GM23338 (cell line): ENCODE measurements at places on chromosomes 3 and 15. TPM values are rescaled to one million over a fixed set of nuclear protein-coding genes. Genes with fewer than 3 reads are reported as not detected.

KNL1 gene
- 43.2 and 46.2 TPM in 2 replicates for total RNA-seq

ARPIN gene
- 1.4 and 2.8 TPM in 2 replicates for total RNA-seq

MASP1 gene
- total RNA-seq = 1.6 and 5.9 TPM in 2 replicates

FAH gene
- 20.3 TPM in 2 replicates for total RNA-seq

LOXL1 gene
- total RNA-seq = 6.8 and 10.8 TPM in 2 replicates

TTLL13 gene
- not detected in 2 replicates for total RNA-seq

TUBGCP5 gene
- total RNA-seq = 12.8 and 21.7 TPM in 2 replicates

TFG gene
- 86.4 and 88.5 TPM in 2 replicates for total RNA-seq

FHIT gene
- total RNA-seq = 3.0 and 9.1 TPM in 2 replicates

TWF2 gene
- 120 and 123 TPM in 2 replicates for total RNA-seq

GOLGA6L4 gene
- total RNA-seq = 0.76 and 3.8 TPM in 2 replicates

HSPBAP1 gene
- 6.7 and 8.0 TPM in 2 replicates for total RNA-seq

MEGF11 gene
- 1.3 and 2.4 TPM in 2 replicates for total RNA-seq

BCL2A1 gene
- total RNA-seq = not detected in 2 replicates

CX3CR1 gene
- total RNA-seq = 0.24 TPM in 1 of 2 replicates, not detected in the other

GRCh38 chr3:156321945-156322344, 201.6 kb downstream of the KCNAB1 start:
- no peaks in the 10 kb centered on the region for H3K36me3 ChIP-seq
- H3K27ac ChIP-seq = no peak overlapping the region
- H3K27me3 ChIP-seq = no peaks in the 10 kb centered on the region

- H3K4me1 ChIP-seq = no peaks in the 10 kb centered on the region
- H3K27ac ChIP-seq = no peak overlapping the region
These were observed 27.6 kb downstream of the XYLB start for GRCh38 chr3:38374221-38374620.

GRCh38 chr15:47244361-47244760, 472.9 kb upstream of the SEMA6D start:
- H3K4me1 ChIP-seq = peaks cover 19% of the 10 kb centered on the region; the same call in 1 of the 2 replicates
- no peak overlapping the region for H3K27ac ChIP-seq
- H3K27me3 ChIP-seq = no peaks in the 10 kb centered on the region
- DNase-seq = no peak
- no peak overlapping the region for H3K4me3 ChIP-seq
- no peaks in the 10 kb centered on the region for H3K36me3 ChIP-seq

DNA sequence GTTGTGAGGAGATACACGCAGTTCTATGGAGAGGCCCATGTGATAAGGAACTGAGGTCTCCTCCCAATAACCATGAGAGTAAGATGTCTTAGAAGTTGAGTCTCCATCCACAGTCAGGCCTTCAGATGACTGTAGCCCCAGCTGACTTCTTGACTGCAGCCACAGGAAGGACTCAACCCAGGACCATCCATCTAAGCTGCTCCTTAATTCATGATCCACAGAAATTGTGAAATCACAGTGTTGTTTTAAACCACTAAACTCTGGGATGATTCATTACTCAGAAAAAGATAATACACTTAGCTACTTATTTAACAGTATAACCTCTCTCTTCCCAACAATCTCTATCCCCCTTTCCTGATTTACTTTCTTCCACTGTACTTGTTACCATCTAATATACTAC, 173.3 kb downstream of the ALDH1A2 start:
- H3K36me3 ChIP-seq = no peaks in the 10 kb centered on the region
- H3K27ac ChIP-seq = no peak overlapping the region
- H3K4me1 ChIP-seq = no peaks in the 10 kb centered on the region
- no peak for DNase-seq
- no peaks in the 10 kb centered on the region for H3K27me3 ChIP-seq

GRCh38 chr3:177615015-177615414, 417.7 kb upstream of the TBL1XR1 start:
- peaks cover 32% of the 10 kb centered on the region for H3K4me1 ChIP-seq
- H3K4me3 ChIP-seq = no peak overlapping the region
- no peak overlapping the region for H3K27ac ChIP-seq
- no peak for DNase-seq
- H3K27me3 ChIP-seq = no peaks in the 10 kb centered on the region
- H3K36me3 ChIP-seq = no peaks in the 10 kb centered on the region

DNA sequence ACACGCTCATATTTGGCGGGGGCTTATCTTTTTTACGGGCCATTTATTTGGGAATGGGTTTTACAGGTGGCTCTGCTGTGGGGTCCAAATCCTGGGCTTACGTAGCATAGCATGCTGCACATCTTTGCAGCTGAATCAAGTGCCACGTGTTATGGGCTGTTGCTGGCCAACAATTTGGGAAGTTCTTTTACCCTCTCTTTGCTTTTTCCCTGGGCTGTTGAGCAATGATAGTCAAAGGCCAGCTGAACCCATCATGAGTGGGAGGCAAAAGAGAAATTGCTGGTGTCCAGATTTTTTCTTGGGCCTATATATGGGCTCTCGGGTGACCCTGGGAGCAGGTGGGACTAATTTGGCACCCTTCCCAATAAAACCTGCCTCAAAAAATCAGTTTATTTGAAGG, 209.3 kb upstream of the SATB1 start:
- no peaks in the 10 kb centered on the region for H3K27me3 ChIP-seq
- H3K4me1 ChIP-seq = no peaks in the 10 kb centered on the region
- no peaks in the 10 kb centered on the region for H3K36me3 ChIP-seq
- no peak overlapping the region for H3K4me3 ChIP-seq
- no peak for DNase-seq

DNA sequence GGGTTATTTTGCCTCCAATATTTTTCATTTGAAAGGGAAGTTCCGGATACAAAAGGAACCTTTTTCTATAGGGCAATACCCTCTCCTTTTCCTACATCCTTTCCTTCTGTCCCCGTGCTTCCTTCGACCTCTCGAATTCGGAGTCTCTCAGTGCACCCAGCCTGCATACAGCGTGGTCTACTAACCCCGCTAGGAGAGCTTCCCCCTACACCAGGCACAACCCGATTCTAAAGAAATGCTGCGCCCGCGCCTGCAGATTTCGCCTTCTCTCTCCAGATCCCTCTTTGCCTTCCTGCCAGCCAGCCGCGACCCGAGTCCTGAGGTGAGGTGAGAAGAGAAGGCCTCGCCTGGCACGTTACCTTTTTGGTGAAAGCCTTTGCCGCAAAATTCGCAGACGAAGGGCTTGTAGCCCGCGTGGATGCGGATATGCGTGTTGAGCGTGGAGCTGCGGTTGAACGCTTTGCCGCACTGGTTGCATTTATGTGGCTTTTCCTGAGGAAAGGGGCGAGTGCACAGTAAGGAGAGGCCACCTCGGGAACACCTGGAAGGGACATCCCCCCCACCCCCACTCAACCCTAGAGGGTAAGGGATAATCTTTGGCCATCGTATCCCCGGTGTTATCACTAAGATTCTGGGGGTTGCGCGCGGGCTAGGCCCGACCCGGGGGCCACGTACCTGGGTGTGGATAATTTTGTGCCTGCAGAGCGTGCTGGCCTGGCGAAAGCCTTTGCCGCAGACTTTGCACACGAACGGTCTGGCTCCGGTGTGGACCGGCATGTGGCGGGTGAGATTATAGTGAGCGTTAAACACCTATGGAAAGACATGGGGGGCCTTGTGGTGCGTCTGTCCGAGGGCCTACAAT, 2.3 kb downstream of the FEZF2 start:
- H3K27ac ChIP-seq = no peak overlapping the region
- no peaks in the 10 kb centered on the region for H3K36me3 ChIP-seq
- H3K4me3 ChIP-seq = peak overlapping the region; percentile 63

GRCh38 chr3:132038198-132038825, 3.5 kb upstream of the CPNE4 start:
- H3K27me3 ChIP-seq = peaks cover 33% of the 10 kb centered on the region
- H3K4me3 ChIP-seq = no peak overlapping the region
- DNase-seq = peak; percentile 73
- H3K4me1 ChIP-seq = no peaks in the 10 kb centered on the region; the same call in 1 of the 2 replicates
- no peak overlapping the region for H3K27ac ChIP-seq
- no peaks in the 10 kb centered on the region for H3K36me3 ChIP-seq

- peaks cover 48% of the 10 kb centered on the region for H3K27me3 ChIP-seq
- DNase-seq = peak; percentile 99
- H3K36me3 ChIP-seq = no peaks in the 10 kb centered on the region
- H3K4me1 ChIP-seq = peaks cover 26% of the 10 kb centered on the region
- H3K4me3 ChIP-seq = peak within 1 kb of the TSS; percentile 86
These were observed at the start of gene SMAD6 for GRCh38 chr15:66702035-66702786. Gene SMAD6, plus strand, starts transcription at chr15:66702236. Its CDS starts 1,023 bp downstream, at chr15:66703259.

- peak overlapping the region; percentile 71 for H3K4me3 ChIP-seq
- H3K36me3 ChIP-seq = no peaks in the 10 kb centered on the region
- H3K4me1 ChIP-seq = peaks cover 80% of the 10 kb centered on the region
- peak; percentile 57 for DNase-seq
- no peak overlapping the region for H3K27ac ChIP-seq
- peaks cover 98% of the 10 kb centered on the region for H3K27me3 ChIP-seq
These were observed 914 bp downstream of the ZIC4 start for GRCh38 chr3:147405231-147406027.

DNA sequence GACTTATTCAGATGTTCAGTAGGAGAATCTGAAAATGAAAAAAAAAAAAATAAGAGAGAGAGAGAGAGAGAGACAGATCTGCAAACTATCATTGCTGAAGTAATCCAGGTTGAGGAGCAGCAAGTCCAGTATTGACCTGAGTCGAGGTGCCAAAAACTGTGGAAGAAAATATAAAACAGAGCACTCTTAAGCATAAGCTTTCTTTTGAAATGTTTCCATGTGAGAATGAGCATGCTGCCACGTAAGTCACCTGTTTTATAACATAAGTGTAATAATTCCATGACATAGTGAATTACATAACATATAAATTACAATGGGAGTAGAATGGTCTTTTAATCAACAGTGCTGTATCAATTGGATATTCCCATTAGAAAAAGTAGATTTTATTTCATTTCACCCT, 218.2 kb downstream of the BCHE start:
- H3K27me3 ChIP-seq = no peaks in the 10 kb centered on the region
- DNase-seq = no peak
- H3K27ac ChIP-seq = no peak overlapping the region
- no peak overlapping the region for H3K4me3 ChIP-seq
- no peaks in the 10 kb centered on the region for H3K4me1 ChIP-seq
- no peaks in the 10 kb centered on the region for H3K36me3 ChIP-seq

GRCh38 chr15:88394553-88395145, 72.5 kb downstream of the MRPL46 start:
- no peaks in the 10 kb centered on the region for H3K4me1 ChIP-seq
- H3K4me3 ChIP-seq = no peak overlapping the region
- no peak for DNase-seq

DNA sequence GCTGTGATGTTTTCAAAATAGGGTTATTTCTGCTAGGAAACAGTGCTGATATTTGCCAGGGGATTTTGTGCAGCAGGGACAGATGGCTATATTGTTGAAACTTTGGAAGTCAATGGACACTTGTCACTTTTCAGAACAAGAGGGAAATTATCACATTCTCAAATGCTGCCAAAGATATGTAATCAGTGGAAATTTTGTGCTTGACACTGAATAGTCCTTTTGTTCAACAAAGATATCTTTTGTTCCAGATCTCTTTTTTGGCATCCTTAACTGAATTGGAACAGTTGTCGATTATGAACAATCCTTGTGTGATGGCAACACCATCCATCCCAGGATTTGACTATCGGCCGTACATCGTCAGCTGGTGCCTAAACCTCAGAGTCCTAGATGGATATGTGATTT, 7.8 kb downstream of the CEP97 start:
- no peaks in the 10 kb centered on the region for H3K27me3 ChIP-seq
- no peak overlapping the region for H3K27ac ChIP-seq
- no peak for DNase-seq
- no peak overlapping the region for H3K4me3 ChIP-seq
- H3K36me3 ChIP-seq = peaks cover 45% of the 10 kb centered on the region

- no peaks in the 10 kb centered on the region; the same call in 1 of the 2 replicates for H3K4me1 ChIP-seq
- no peaks in the 10 kb centered on the region for H3K36me3 ChIP-seq
- peak; percentile 88 for DNase-seq
- peaks cover 30% of the 10 kb centered on the region for H3K27me3 ChIP-seq
- H3K27ac ChIP-seq = no peak overlapping the region
- no peak overlapping the region for H3K4me3 ChIP-seq
These were observed 1.9 kb upstream of the ALS2CL start for GRCh38 chr3:46695177-46695961.

GRCh38 chr3:138197524-138197923, 10.4 kb downstream of the ARMC8 start:
- DNase-seq = no peak
- H3K4me3 ChIP-seq = no peak overlapping the region
- peaks cover 2% of the 10 kb centered on the region for H3K4me1 ChIP-seq
- H3K27ac ChIP-seq = no peak overlapping the region
- H3K27me3 ChIP-seq = no peaks in the 10 kb centered on the region

- no peaks in the 10 kb centered on the region for H3K36me3 ChIP-seq
- DNase-seq = no peak
- no peak overlapping the region for H3K4me3 ChIP-seq
These were observed 46.5 kb downstream of the RPN1 start for GRCh38 chr3:128603811-128604775.

GRCh38 chr15:71278989-71279756, 163.9 kb downstream of the THSD4 start:
- no peak overlapping the region for H3K27ac ChIP-seq
- DNase-seq = no peak
- H3K4me3 ChIP-seq = no peak overlapping the region
- H3K36me3 ChIP-seq = no peaks in the 10 kb centered on the region
- H3K27me3 ChIP-seq = no peaks in the 10 kb centered on the region
